ENCODE measurements at places on chromosomes 6 and 20.

GRCh38 chr20:9617940-9618339, 103.5 kb downstream of the LAMP5 start:
- peak; percentile 97 for DNase-seq

GRCh38 chr20:45836841-45837240, 3.2 kb downstream of the SNX21 start:
- DNase-seq = no peak

DNA sequence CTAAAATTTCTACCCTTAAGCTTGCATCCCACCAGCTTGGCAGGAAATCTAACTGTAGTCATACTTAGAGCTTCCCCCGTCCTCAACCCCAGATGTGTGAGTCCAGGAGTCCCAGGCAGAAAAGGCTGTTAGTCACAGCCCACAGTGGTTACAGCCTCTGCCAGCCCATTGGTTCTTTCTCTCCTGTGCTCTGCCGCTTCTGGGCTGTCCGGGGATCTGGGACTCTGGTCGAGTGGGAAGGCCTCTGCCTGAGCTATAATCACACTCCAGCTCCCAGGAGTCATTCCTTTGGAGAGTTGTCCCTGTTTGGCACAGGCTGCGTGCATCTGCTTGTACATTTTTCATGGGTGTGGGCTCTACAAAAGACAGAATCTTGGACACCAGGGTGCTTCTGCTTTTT, 45.6 kb upstream of the FYN start:
- no peak for DNase-seq

DNA sequence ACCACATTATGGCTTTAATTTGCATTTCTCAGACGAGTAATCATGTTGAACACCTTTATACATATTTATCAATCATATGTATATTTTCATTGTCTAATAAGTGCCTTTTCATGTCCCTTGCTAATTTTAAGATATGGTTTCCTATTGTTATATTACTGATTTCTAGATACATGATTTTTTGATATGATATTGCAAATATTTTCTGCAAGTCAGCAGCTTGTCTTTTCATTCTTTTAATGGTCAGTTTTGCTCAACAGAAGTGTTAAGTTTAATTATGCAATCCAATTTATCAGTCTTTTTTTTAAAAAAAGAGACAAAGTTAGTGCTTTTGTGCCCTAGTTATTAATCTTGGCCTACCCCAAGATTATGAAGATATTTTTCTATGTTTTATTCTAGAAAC, 1377.8 kb upstream of the CITED2 start:
- DNase-seq = no peak

GRCh38 chr6:7693827-7694226, 32.1 kb upstream of the BMP6 start:
- DNase-seq = no peak

- DNase-seq = peak; percentile 34
Measured at GRCh38 chr6:101163611-101164010, 229.9 kb upstream of the GRIK2 start.

- no peak for DNase-seq
Measured at GRCh38 chr6:127496471-127496870, 22.7 kb downstream of the MTCL3 start.

- no peak for DNase-seq
Measured at GRCh38 chr6:136752554-136752953, 39.7 kb downstream of the MAP3K5 start.

GRCh38 chr6:118565311-118565960, 17.3 kb downstream of the PLN start:
- DNase-seq = no peak

DNA sequence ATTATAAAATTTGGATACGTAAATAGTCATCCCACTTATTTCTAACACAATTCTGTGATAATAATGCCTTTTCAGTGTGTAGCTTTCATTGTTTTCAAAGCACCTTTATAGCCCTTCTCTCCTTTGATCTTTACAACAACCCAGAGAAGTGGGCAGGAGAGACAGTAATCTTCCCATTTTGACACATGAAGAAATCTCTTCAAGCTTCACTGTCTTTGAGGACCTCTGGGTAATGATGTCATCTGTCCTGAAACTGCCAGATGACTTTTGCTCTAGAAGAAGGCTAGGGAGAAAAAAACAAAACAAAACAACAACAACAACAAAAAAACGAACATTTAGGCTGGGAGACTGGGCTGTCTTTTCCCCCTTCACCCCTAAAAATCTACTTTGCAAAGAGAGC, 203.0 kb downstream of the KCNQ5 start:
- DNase-seq = no peak

DNA sequence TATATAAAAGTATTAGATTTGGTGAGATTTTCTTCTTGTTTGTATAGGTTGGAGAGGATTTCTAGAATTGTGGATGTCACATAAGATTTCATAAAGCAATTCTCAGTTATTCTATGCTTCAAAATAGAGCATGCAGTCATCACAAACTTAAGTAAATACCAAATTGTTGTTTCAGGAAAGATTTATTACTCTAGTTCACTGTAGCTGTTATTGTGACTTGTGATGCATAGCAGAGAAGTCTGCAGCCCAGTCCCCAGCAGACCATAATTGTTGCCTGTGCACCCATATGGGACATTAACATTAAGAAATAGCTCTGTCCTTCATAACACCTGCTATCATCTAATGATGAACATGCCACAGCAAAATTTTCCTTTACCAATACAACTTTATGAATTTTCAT, 228.0 kb upstream of the FAM83B start:
- DNase-seq = no peak

GRCh38 chr20:22795871-22796270, 211.5 kb upstream of the FOXA2 start:
- no peak for DNase-seq

DNA sequence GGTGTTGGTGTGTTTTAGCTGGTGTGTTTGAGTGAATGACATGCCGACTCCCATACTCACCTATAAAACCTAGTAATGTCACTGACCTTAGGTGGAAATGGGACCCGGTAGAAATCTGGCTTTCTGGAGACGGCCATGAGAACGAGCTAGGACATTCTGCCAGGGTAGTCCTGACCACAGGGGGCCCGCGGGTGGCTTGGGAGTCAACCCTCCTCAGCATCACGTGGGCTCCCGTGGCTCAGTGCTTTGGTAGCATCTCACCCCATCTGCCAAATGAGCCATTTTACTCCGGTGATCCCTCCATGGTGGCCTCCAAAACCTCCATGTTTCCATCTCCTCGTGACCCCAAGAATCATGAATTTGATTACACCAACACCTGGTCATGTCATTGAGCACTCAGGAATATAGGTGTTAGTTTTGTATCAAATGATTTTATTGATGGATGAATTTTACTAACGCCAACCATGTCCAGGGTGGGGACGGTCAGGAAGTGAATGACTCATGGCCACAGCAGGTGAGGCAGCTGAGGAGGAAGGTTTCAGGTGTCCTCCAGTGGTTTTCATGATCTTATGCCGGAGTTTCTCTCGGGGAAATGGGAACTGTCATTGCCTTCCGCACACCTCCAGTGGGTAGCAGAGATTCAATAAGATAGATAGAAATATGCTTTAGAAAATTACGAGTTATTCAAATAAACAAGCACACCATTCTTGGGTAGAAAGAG, 195.0 kb downstream of the SYNDIG1 start:
- DNase-seq = no peak

- DNase-seq = peak; percentile 66
Measured at GRCh38 chr6:26550250-26550993, 12.3 kb downstream of the HMGN4 start.

DNA sequence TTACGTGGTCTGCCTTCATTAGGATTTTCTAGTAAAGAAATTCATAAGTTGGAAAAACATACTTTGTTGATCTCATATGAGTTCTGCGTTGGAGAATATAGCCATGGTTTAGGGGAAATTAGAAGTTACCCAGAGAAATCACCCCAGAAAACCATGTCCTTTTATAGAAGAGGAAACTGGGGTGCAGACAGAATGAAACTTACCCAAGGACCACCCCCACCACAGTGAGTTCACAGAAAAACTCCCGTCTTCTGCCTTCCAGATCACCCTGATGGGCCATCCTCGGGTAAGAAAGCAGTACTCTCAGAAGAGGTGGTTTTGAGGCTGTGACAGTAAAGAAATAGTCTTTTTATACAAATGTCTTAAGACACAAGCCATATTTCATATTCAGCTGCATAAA, 25.1 kb upstream of the MAFB start:
- DNase-seq = no peak

DNA sequence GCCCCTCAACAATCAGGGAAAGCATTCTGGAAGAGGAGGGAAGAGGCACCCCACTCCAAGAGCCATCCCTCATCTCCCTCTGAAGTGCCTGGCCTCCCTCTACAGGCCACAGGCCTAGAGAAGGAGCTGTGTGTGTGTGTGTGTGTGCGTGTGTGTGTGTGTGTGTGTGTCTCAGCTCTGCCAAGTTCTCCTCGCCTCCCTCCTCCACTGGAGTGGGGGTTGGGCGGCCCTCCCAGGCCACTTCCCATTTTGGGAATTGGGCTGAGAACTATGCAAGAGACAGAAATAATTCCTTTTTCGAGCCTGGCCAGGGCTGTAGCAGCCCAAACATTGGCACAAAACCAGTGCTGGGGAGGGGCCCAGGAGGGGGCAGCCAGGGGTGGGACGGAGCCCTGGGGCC, 35.7 kb downstream of the KCNB1 start:
- DNase-seq = no peak

DNA sequence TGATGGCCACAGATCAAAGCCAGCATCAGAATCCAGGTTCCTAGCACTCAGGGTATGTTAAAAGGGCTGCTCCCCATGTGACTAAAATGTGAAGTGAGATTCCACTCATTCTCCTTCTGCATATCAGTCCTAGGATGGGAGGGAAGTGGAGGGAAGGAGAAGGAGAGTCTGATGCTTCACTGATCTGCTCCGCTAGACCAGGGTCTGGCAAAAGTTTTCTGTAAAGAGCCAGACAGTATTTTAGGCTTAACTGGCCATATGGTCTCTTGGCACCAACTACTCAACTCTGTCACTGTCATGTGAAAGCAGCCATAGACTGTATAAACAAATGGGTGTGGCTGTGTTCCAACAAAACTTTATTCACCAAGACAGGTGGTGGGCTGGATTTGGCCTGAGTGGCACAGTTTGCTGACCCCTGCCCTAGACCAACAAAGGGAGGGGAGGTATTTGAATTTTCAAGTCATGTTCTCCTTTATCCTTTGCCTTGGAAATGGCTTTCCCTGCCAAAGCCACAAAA, 22.6 kb downstream of the GHRH start:
- DNase-seq = peak; percentile 46

DNA sequence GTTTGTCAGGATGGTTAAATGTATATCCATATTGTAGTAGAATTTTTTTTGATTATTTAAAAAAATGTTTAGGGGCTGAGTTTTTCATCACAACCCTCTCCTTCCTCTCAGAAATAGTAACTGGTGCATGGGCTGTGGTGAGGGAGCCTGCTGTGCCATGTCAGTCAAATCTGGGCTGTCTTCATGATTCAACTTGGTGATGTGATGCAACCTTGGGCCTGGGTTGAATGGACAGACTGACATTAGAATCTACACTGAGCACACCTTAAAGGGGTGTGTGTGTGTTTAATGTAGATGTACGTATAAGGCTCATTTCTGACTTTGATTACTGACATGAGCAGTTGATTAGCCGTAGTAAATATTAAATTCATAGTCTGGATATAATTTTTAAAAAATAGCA, 3.7 kb downstream of the TJAP1 start:
- no peak for DNase-seq

DNA sequence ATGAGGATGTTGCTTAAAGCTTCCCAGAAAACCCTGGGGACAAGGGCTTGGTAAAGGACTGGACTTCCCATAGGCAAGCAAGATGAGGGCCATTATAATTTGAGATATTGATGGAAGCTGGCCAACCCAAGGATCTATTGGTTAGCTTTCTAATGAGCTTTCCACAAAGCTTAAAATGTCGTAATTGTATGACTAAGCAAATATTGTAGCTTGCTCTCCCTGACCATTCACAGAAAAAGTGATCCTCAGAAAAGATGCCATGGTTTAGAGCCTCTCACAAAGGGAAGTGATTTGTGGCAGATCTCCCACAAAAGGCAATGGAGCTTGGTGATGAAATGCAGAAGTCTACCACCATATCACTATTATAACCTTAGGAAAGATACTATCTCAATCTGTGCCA, 13.6 kb downstream of the IL17F start:
- DNase-seq = no peak

DNA sequence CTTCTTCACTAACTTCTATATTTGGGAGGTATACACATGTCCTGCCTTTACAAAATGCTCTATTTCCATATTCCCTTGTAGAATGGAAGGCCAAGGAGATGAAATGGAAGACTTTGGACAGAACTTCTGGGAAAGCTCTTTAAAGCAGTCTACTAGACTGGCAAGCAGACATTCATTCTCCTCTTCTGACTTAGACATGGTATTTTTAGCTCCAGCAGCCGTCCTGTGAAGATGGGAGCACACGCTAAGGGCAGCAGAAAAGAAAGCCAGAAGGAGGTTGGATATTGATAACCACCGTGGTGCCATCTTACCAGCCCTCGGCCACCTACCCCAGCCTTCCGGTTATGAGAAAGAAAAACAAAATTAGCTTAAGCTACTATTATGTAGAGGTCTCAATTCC, 70.1 kb upstream of the E2F3 start:
- no peak for DNase-seq

- no peak for DNase-seq
Measured at GRCh38 chr6:144315226-144315980, 30.3 kb downstream of the UTRN start.

DNA sequence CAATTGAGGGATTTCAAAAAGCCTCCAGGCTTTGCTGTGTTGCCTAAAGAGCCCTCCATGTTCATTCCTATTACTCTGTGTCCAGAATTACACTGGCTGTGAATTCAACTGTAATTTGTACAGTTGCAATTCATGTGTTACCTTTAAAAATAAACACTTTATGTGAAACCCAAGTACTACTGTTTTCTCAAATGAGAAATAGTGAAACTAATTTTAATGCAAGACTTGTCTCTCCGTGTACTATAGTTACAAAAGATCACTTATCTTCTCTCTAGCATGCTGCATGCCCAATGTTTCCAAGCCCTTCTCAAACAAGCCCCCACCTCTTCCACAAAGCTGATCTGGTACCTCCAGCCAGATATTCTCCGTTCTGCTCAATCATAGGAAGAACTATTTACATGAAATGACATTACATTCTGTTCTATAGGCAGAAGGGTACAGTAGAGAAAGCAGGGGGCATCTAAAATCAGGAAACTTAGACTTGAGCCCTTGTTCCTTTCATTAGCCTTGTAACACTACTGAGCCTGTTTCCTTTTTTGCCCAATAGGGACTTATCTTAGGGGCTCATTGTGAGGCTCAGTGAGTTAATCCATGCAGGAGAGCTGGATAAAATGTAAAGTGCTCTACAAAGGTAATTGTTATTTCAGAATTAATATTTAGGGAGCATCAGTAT, 12.3 kb upstream of the COL9A1 start:
- no peak for DNase-seq

- no peak for DNase-seq
Measured at GRCh38 chr6:144179828-144180227, 29.5 kb downstream of the STX11 start.

DNA sequence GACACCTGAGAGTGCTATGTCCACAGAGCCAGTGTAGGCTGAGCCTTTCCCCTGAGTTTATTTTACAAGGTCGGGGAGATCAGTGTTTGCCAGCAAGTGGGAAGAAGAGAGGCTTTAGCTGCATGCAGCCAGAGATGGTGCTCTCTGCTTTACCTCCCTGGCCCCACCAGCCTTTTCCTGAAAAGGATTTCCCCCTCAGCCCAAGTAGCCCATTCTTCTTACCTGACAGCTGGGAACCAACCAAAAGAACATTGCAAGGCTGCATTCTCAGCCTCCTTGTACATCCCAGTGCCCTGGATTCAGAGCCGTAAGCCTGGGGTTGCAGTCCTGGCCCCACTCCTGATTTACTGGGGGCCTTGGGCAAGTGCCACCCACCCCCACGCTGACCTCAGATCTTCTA, 16.9 kb downstream of the SNPH start:
- no peak for DNase-seq

- DNase-seq = no peak
Measured at GRCh38 chr6:68639826-68640490, 4.9 kb downstream of the ADGRB3 start.

All from NCI-H748 treated with DMSO at 0.1 percent for 48 hours (cell line).